Activated gamma-delta T cell treated with anti-CD3 and anti-CD28 coated beads, Interleukin-2, amount 50 U/mL, for 16 hours (primary cell): ENCODE measurements at places on chromosomes 6 and 20.

GRCh38 chr20:38935285-38935684, 9.1 kb downstream of the FAM83D start:
- DNase-seq = no peak

GRCh38 chr20:20743511-20744169, 31.2 kb upstream of the RALGAPA2 start:
- DNase-seq = no peak

DNA sequence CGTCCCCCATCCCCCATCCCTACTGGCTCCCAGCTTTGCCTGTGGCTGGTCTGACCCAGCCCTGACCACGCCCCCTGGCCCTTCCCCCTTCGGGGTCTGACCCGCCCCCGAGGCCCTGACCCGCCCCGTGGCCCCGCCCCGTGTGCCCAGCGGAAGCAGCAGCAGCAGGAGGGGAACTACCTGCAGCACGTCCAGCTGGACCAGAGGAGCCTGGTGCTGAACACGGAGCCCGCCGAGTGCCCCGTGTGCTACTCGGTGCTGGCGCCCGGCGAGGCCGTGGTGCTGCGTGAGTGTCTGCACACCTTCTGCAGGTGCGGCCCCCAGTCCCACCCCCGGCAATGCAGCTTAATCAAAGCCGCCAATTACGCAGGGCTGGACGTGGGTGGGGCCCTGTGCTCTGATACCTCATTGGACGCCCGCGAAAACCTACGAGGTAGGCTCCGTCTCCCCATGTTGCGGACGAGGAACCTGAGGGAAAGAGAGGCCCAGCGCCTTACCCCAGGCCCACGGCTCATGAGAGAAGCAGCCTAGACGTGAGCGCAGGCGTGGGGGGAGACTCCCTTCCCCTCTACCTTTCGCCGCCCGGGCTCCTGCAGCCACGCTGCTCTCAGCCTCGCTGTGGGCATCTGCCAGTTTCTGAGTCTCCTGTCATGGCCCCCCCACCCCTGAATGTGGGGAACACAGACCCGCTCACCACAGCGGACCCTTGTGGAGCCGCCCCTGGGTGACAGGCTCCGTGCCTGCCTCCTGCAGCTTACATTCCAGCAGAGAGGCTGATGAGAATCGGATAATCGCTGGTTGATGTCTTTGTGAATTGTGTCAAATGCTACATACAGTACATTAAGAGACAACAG, 12.8 kb downstream of the RBCK1 start:
- DNase-seq = no peak

DNA sequence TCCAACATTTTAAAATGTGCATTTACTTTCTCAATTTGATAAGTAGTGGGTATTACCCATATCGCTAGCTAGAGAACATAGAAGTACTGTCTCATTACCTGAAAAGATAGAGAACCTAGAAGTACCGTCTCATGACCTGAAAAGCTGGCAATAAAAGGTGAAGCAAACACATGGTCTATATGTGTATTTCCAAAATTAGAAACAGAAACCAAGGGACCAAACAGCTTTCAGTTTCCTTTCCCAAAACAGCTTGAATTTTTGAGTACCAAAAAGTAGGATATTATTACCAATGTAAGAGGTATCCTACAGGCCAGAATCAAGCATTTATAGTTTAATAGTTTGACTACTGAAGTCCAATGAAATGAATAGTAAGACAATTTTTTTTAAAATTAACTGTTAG, 77.2 kb downstream of the KIF13A start:
- DNase-seq = no peak
